Stomach (tissue), 19 donors: ENCODE measurements at places on chromosomes 2 and 18.

GRCh38 chr2:16870491-16871076 is 204.9 kb upstream of the CYRIA start:
- H3K4me3 ChIP-seq, result no peak overlapping the region
- H3K36me3 ChIP-seq, result no peaks in the 10 kb centered on the region
- DNase-seq, result no peak
- H3K4me1 ChIP-seq, result no peaks in the 10 kb centered on the region
- no peak overlapping the region for H3K27ac ChIP-seq

DNA sequence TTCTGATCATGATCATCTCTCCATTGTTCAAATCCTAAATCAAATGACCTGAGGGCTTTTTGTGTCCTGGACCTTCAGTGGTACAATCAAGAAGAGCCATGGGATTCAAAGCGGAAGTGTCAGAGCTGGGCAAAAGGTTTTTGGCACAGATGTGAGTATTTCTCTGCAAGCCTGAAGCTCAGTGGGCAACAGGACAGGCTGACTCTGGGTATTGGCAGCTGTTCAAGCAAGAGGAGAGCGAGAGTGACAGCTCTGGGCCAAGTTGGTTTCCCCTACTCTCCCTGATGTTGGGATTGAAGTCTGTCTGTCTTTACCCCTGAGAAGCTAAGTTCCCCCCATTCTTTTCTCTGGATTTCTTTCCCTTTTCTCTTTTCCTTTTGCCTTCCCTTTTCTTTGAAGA is 33.3 kb downstream of the DSEL start:
- no peaks in the 10 kb centered on the region for H3K36me3 ChIP-seq
- no peak for DNase-seq
- H3K27ac ChIP-seq, result no peak overlapping the region

DNA sequence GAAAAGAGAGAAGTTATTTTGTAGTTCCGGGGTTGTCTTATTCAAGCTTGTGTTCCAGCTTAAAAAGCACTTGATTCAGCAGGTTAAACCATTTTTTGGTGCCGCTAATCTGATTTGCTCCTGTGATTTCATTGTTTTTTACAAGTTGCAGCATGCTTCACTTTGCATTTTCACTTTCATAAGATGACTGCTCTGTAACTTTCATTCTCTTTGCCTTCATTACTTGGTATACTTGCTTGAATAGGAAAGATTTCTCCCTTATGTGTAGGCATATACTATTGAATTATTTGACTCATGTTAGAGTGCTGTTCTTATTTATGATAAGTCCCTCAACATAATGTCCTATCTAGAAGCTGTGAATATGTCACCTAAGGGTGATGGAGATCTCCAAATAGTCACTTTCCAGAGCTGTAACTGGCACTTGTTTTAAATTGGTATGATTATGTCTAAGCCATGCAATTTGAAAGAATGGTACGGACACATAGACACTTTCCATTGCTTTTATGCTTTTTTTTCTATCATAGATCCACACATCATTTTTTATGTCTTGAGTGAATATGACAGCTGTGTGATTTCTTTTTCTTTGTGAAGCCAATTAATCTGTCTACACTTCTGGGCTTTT is 254.5 kb downstream of the DSEL start:
- H3K27ac ChIP-seq, result no peak overlapping the region
- no peak overlapping the region for H3K4me3 ChIP-seq
- H3K4me1 ChIP-seq, result peaks cover 4% of the 10 kb centered on the region
- no peaks in the 10 kb centered on the region for H3K36me3 ChIP-seq

DNA sequence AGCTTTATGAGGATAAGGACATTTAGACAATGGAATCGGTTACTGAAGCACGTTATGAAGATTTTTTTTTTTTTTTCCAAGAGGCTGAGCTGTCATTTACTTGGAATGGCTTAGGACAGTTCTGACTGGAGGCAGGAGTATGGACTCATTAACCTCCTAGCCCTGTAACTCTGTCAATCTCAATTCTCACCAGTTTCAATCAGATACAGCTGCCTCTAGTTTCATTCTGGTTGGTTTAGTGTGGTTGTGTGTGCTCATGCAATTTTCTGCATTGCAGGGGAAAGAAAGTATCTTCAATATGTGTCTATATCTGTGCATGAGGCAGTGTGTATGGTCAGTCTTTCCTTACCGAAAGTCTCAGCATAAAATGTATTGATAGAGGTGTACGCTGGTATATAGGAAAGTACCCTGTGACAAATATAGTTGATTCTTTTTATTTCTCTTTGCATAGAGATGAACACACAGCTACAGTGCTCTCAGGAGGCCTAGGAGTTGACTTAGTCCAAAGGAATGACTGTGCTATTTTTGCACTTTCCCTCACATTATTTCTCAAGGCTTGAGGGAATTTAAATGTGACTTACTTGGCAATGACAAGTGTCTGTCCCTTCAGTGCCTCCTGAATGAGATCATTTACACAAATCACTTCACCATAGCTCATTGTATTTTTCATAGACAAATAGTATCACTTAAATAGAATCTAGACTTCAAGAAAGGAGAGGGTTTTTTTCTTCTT is 50.5 kb upstream of the GRB14 start:
- H3K36me3 ChIP-seq, result no peaks in the 10 kb centered on the region
- no peak overlapping the region for H3K27ac ChIP-seq
- no peaks in the 10 kb centered on the region for H3K27me3 ChIP-seq

GRCh38 chr18:60875957-60876507 is 457.2 kb upstream of the CDH20 start:
- H3K4me3 ChIP-seq, result no peak overlapping the region
- no peaks in the 10 kb centered on the region for H3K27me3 ChIP-seq
- no peaks in the 10 kb centered on the region for H3K36me3 ChIP-seq
- no peaks in the 10 kb centered on the region for H3K4me1 ChIP-seq
- no peak overlapping the region for H3K27ac ChIP-seq
